Pulmonary artery endothelial cell (primary cell): ENCODE measurements at places on chromosomes 12 and 14. TPM values are rescaled to one million over a fixed set of nuclear protein-coding genes. Genes with fewer than 3 reads are reported as not detected.

IFT43 gene
- 22.9 and 25.9 TPM in 2 replicates for total RNA-seq

SLC2A13 gene
- total RNA-seq = 3.4 and 6.3 TPM in 2 replicates

PPP1R1A gene
- not detected in 2 replicates for total RNA-seq

PLCZ1 gene
- total RNA-seq = 0.20 TPM in 1 of 2 replicates, not detected in the other

- no peak for DNase-seq
Observed at GRCh38 chr12:53937596-53938325, 870 bp upstream of the HOXC13 start.

GRCh38 chr14:61191733-61192132 lies 89.4 kb downstream of the TMEM30B start:
- DNase-seq = no peak

DNA sequence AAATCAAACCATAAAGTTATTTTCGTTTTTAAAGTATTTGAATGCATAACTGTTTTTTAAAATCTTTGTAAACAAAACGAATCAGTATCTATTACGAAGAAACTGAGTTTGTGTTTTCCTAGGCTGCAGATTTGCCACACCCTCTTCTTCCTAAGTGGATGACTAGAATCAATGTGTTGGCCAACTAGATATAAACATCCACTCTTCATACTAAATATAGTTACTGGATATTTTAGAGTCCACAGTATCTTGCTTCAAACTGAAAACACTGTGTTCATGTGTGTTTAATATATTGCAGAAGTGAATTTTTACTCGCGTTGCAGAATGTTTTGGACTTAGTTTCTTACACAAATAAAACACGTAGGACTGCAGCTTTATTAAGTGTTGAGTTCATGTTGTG lies 63.2 kb downstream of the KLHL28 start:
- DNase-seq = no peak

- no peak for DNase-seq
Observed at GRCh38 chr14:98711453-98711852, 560.5 kb downstream of the BCL11B start.
